Central memory CD4-positive, alpha-beta T cell (primary cell): ENCODE measurements at places on chromosomes 5 and 9.

DNA sequence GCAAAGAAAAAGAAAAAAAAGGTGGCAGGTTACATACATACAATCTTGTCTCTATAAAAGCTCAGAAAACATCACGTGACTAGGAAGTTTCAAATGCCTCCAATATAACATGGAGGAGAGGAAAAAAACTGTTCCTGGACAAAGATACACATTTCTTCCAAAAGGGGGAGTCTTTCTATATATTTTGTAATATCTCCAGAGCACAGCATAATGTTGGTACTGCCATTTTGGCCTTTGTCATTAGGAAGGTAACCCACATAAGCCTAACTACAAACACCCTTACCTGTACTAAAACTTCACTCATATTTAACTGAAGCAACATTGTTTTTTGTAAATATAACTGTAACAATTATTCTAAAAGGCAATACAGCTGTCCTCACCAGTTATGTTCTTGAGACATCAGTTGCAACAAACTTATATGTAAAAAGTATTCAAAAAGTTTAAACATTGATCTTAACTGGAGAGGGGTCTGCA, 1.2 kb upstream of the BTF3 start:
- DNase-seq: no peak

DNA sequence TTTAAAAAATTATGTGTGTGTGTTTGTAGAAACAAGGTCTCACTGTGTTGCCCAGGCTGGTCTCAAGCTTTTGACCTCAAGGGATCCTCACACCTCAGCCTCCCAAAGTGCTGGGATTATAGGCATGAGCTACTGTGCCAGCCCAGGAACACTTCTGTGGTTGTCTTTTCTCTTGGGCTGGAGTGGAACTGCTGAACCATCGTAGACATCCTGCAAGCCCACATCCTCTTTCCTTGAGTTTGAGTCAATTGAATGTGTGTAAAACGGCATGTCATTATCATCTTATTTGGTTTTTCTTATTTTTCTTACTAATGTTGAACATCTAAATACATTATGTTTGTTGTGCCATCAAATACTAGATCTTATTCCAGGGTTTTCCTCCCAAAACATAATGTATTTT, 40.0 kb downstream of the EHMT1 start:
- DNase-seq: no peak

DNA sequence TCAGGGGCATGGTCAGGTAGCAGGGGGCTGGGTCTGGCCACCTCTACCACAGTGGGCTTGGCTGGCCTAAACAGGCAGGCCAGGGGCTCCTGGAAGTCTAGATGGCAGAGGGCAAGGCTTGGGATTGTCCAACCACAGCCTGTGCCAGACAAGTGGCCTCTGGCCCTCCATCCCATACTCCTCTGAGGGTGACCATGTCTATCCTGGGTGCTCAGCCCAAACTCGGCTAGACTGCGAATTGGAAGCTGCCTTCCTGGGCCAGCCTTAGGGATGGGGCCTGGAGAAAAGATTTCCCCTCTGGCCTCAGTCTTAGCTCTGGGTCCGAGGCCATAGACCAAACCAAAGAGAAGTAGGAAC, 110.5 kb downstream of the PHF2 start:
- DNase-seq: no peak

GRCh38 chr9:124130277-124131075, 118.9 kb downstream of the LHX2 start:
- no peak for DNase-seq

- no peak for DNase-seq
Observed at GRCh38 chr5:36089989-36090388, 23.3 kb upstream of the UGT3A2 start.

DNA sequence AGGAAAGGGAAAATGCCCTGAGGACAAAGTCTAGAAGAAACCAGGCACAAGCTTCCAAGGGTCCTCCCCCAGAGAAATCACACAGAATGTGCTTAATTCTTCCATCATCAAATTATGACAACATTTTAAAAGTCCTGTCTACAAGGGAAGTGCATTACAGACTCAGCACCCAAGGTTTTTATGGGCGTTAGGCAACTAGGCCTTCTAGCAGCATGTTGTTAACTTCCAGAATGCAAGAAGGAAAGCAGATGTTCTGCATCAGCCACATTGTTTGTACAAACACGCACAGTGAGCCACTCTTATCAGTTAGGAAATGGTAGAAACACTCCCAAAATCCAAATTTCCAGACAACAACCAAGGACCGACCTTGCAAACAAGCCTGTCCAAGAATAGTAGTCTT, 26.5 kb downstream of the SMC5 start:
- no peak for DNase-seq

DNA sequence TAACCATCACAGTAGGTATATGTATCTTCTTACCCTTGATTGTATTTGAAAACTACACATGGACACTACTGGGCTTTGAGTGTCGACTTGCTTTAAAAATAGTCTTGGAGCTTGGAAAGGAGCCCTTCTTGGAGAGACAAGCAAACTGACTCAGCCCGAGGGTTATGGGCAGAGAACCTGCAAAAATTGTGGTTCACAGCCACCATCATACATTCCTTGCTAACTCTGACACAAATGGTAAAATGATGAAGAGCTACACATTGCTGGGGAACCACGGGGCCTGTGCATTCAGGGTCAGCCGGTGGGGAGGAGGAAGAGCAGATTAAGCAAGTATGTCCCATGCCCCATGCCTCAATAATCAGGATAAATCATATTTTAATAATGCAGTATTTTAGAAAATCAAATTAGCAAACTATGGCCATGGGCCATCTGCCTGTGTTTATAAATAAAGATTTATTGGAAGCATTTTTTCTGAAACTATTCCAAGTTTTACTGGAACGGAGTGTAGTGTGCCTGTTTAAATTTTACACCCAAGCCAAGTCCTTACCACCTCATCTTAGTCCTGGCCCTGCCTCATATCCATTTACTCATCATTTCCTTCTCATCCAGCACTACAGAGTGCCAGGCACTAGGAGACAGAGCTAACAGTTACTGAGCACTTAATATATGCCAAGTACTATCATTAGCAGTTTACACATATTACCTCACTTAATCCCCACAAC, 195.7 kb downstream of the PALM2AKAP2 start:
- DNase-seq: no peak

DNA sequence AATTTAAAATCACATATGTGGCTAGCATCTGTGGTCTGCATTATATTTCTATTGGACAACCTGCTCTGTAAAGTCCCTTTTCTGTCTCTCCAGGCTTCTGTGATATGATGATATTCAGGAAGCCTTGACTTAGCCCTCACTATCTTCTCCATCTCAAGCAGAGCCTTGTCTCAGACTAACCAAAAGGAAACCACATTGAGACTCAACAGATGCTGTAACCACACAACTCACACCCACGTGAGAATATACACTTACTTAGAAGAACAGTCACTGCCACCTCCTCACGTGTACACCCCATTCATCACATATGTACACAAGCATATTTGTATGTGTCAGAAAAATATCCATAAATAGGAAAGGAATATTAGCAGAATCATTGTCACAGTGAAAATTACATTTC, 33.6 kb downstream of the HTR4 start:
- DNase-seq: peak; percentile 65

DNA sequence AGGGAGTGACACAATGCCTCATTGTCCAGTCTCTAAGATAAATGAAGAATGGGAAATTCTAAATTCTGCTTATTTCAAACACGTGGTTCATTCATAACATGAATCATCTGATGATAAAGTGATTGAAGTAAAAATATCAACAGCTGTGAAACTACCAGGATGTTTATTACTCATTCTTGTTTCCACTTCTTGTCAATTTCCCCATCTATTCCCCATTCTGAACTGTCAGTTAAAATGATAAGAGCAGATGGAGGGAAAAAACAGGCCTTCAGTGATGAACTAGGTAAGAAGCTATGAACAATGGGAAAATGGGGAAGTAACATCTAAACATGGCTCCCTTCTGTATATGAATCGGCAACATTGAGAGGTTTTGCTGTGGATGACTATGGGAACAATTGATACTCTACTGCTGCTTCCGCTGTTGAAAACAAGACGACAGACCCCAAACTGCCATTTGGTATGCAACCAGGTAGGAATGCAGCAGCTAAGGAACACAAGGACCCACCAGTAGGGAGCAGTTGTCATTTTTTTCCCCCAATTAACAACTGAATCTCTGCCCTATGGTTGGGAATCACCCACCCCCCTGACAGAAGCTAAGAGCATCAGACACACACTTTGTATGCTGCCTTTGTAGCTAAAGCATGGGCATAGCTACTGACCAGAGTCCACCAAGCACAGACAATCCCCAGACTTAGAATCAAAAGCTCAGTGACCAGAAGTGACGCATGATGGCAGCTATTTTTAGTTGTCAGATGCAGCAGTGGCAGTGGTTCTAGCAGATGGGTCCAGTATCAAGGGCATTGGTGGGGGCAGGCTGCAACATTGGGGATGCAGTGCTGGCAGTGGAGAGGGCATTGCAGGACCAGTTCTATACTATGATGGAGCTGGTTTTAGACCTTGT, 52.9 kb upstream of the ZNF366 start:
- DNase-seq: no peak

- DNase-seq: no peak
Observed at GRCh38 chr9:116232424-116233159, 79.0 kb downstream of the PAPPA start.

GRCh38 chr5:61182449-61182848, 20.2 kb upstream of the SMIM15 start:
- no peak for DNase-seq
